Common myeloid progenitor, CD34-positive (primary cell): ENCODE measurements at places on chromosomes 2 and 18.

- DNase-seq, result no peak
Observed at GRCh38 chr2:173869244-173870229, 95.6 kb downstream of the SP3 start.

DNA sequence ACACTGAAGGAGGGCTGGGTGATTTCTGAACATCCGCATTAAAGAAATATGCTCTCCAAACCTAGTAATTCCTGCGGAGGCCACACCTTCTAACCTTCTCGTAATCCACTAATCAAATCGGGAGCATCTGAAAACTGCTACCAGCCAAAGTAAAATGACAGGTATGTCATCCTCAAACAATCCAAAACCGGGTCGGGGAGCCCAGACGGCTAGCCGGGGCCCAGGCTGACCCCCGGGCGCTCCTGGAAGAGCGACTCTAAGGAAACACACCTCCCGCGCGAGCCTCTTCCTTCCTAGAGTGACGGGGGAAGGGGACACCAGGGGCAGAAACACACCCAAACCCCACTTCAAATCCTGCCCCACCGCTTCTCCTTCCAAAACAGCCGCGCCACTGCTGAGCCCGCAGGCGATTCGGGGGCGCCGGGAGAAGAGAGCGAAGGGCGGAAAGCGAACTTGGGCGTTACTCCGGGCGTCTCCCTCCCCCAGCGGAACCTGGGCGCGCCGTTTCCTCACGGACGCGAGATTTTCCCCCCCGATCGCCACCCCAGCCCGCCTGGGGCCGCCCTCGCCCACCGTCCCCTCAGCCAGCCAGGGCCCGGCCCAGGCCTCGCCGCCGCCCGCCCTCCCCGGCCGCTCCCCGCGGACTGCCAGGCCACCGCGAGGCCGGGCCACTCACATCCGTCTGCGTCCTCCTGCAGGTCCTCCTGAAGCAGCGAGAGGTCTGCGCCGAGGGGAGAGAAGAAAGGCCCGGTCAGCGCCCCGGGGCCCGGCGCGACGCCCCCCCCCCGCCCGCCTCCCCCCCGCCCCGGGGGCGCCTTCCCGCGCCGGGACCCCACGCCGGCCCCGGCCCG, 584 bp downstream of the PPP4R1 start:
- DNase-seq, result peak; percentile 77

DNA sequence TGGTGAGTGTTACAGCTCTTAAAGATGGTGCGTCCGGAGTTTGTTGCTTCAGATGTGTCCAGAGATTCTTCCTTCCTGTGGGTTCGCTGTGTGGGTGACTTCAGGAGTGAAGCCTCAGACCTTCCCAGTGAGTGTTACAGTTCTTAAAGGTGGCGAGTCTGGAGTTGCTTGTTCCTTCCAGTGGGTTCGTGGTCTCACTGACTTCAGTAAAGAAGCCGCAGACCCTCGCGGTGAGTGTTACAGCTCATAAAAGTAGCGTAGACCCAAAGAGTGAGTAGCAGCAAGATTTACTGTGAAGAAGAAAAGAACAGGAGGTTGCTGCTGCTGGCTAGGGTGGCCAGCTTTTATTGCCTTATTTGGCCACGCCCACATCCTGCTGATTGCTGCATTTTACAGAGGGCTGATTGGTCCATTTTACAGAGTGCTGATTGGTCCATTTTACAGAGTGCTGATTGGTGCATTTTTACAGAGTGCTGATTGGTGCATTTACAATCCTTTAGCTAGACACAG, 34.0 kb upstream of the SPTBN1 start:
- DNase-seq, result peak; percentile 94

GRCh38 chr2:230847883-230848388, 16.8 kb upstream of the ITM2C start:
- peak; percentile 84 for DNase-seq

DNA sequence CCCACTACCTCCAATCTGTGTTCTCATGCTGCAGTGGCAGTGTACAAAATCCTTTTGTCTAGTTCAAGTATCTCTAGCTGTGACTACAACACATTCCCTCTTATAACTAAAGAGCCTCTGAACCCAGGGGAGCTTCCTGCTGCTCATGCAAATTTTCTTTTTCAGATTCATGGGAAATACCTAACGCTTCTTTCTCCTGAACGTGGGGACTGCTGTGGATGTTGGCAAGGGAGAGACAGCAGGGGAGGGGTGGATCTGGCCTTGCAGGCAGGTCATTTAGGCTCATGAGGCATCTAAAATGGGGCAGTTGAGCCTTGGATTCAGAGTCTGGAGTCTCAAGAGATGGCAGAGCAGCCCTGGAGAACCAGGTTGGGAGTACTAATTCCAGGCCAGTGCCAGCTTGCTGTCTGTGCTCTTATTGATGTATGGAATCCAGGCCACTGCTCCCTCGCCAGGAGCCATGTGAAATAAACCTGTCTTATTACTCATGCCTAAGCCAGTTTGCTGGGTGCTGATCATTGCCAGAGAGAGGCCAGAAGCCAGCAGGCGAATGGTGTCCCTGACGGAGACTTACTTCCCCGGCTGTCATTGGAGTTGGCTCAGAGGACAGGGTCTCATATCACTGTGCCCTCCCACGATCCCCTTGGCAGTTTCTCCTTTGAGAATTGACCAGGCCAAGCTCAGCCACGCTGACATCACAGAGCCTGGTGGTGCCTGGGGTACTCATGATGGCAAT, 29.2 kb upstream of the TNP1 start:
- DNase-seq, result no peak

- peak; percentile 57 for DNase-seq
Observed at GRCh38 chr2:102166189-102166845, 20.5 kb upstream of the IL1RL2 start.

GRCh38 chr2:216601632-216602409, 31.4 kb upstream of the IGFBP2 start:
- no peak for DNase-seq

GRCh38 chr2:183037553-183038340, 510 bp downstream of the NCKAP1 start:
- peak; percentile 67 for DNase-seq

GRCh38 chr2:222915092-222915957, 54.5 kb downstream of the ACSL3 start:
- DNase-seq, result peak; percentile 34

- DNase-seq, result no peak
Observed at GRCh38 chr2:18238209-18238608, 322.2 kb downstream of the RDH14 start.
